ENCODE measurements at places on chromosomes 3 and 15.

DNA sequence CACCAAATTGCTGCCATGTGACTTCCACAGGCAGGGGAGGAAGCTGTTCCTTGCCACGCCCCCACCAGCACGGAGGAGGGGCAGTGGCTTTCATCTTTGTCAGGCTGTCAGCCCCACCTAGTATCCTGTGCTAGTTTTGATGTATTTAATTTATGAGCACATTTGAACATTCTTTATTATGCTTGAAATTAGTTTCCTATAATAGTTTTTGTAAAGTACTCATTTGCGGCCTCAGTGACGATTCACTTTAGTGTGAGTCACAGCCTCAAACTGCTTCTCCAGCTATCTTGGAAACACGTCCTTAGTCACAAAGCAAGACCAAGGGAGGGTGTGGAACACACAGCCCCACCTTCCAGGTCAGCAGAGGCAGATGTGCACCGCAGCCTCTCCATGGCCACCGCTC, 239.9 kb upstream of the ATP10A start:
- no peak for DNase-seq

DNA sequence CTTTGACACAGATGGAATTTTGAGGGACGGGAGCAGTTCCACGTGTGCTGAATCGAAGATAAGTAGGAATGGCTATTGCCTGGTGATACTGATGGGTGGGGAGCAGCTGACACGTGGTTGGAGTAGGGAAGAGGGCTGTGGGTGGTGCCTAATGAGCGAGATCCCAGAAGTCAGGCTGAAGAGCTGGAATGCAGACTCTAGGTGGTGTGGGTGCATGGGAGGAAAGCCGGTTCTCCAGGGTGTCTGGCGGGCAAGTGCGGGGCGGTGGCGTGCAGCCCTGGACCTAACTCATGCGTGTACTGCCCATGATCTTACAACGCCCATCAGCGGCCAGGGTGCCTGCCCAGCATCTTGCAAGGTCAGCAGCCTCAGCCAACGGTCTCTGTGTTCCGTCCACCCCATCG, 63.1 kb downstream of the ARNT2 start:
- DNase-seq = no peak

- no peak for DNase-seq
Measured at GRCh38 chr3:126912491-126913195, 70.3 kb upstream of the PLXNA1 start.

- no peak for DNase-seq
Measured at GRCh38 chr15:95468820-95469219, 861.7 kb upstream of the NR2F2 start.

GRCh38 chr15:55420171-55420866, 12.0 kb downstream of the PIERCE2 start:
- DNase-seq = no peak

DNA sequence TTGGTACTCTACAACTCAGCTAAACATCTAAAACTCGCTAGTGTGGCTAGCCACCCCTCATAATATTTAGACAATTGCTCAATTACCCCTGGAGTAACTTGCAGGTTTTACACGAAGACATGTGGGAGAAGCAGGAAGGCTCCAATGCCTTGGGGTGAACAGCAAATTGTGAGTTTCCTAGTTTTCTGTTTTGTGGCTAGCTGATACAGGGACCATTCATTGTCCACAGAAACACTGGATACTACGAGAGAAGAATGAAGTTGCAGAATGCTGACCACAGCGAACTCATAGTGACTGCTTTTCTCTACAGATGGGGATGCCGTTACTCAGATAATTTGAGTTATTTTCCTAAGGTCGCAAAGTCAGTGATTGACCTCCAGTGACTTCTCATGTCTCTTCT, 212.9 kb downstream of the P3H2 start:
- no peak for DNase-seq

DNA sequence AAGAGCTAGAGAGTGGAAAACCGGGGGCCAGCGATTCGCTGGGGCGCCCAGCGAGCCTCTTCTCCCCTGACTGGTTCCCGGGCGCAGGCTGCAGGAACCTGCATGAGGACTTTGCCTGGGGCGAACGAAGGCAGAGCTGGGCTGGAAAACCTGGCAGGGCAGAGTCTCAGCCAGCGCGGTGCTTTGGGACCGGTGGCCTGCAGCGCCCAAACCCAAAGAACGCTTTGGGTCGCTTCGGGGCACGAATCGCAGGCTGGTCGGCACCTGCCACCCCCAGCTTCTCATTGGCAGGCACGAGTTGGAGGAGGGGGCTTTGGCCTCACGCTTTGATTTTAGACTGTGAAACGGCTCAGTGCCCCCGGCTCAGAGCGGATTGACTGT, 3.0 kb downstream of the ONECUT1 start:
- DNase-seq = no peak

- no peak for DNase-seq
Measured at GRCh38 chr3:130117933-130118332, 36.3 kb downstream of the ALG1L2 start.

DNA sequence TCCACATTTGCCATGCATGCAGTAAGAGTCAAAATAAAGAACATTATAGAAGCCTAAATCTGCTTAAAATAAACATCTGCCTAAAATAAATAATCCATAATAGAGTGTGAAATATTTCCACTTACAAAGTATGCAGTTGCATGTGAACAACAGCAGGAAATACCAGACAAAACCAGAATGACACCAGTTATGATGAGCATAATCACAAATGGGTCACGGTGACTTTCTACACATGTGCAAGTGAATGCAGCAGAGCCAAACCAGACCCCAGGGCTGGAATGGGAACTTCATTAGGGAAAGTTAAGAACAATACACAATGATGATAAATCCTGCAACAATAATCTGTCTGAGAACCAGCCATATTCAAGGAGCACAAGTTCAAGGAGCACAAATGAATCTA, 615.5 kb downstream of the ROBO2 start:
- DNase-seq = no peak

DNA sequence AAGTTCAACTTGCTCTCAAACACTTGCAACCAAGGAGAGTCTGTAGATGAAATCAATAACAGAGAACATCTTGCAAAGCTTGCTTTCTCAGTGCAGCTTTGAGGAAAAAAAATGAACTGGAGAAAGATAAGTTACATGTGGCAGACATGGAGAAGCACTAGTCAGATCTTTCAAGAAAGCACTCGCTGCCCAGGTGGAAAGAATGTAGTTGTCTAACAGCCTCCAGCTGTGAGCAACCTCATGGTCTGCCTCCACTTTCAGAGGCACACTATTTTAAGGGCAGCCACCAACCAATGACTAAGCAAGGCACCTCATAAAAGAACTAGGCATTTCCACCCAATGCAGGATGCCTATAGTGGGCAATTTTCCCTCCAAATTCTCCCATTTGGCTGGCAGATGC, 125.4 kb upstream of the CPNE4 start:
- no peak for DNase-seq

DNA sequence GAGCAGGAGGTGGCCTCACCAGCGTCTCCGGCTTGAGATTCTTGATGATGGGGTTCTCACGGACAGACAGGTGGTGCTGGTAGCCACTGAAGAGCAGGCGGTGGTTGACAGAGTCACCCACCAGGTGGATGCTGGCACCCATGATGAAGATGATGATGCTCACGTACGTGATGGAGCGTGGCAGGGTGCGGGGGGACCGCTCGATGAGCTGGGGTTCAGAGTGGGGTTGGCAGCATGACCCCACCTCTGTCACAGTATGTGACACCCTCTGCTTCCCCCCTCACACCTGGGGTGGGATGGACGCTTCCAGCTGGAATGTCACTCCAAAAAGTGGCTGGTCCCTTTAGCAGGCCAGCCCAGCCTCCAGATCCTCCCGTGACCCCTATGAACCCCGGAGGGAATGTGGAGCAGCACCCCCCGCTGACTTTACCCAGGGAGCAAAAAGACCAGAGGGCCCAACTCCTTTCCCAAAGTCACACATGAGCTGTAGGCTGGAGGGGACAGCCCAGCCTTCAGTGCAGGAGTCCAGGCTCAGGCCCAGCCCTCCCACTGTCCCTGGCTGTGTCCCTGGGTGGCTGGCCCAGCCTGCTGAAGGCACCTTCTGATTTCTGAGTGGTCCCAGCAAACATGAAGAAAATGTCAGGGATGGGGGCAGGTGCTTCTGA, 6.7 kb upstream of the CALML4 start:
- DNase-seq = no peak

DNA sequence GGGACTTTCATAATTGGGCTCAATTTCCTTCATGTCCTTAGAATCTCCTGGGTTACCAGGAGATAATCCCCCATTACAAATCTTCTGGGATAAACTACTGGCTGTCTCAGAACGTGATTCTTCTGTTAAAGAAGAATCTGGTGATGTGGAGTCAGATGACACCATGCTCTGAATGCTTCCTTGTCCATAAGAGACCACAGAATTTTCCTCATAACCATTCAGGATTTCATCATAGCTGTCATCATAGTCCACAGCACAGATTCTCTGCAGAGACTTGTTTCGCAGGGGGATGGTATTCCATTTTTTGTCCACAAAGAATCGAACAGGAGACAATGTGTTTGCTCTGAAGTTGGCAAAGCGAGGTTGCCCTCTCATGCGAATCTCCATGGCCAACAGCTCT, 109.8 kb upstream of the TSPAN3 start:
- no peak for DNase-seq

GRCh38 chr3:13651775-13652428, 103.0 kb downstream of the FBLN2 start:
- no peak for DNase-seq

- no peak for DNase-seq
Measured at GRCh38 chr15:68678746-68679145, 100.0 kb downstream of the CORO2B start.

GRCh38 chr3:141779667-141780066, 16.5 kb downstream of the GRK7 start:
- no peak for DNase-seq

- DNase-seq = peak; percentile 29
Measured at GRCh38 chr3:79490165-79491028, 277.4 kb downstream of the ROBO1 start.

GRCh38 chr3:21691036-21691435, 60.0 kb downstream of the ZNF385D start:
- no peak for DNase-seq

DNA sequence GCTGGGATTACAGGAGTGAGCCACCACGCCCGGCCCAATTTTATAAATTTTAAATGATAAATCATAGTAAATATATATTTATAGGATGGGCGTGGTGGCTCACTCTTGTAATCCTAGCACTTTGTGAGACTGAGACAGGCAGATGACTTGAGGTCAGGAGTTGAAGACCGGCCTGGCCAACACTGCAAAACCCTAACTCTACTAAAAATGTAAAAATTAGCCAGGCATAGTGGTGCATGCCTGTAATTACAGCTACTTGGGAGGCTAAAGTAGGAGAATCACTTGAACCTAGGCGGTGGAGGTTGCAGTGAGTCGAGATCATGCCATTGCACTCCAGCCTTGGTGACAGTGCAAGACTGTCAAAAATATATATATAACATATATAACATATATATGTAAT, 26.4 kb downstream of the MFN1 start:
- DNase-seq = no peak

DNA sequence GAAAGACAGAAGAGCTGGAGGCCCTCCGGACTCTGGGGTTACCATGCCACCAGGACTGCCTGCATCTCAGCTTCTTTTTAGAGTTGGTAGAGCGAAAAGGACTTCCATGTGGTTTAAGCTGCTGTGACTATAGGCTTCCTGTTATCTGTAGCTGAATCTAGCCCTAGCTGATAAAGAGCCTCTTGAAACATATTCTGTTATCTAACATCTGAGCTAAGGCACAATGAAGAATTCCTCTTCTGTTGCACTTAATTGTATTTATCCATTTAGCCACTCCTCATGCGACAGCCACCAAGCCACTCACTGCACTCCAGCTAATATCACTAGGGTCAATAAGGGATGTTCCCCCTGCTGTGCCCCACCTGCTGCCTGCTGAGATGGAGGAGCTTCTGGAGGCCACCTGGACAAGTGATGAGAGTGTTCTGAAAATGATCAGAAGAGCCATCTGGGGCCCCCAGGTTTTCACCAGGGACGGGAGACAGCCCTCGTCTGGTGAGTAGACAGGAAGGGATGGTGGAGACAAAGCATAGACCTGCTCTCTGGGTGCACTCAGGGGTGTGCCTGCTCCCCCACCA, 94.6 kb upstream of the PLXNA1 start:
- DNase-seq = no peak

DNA sequence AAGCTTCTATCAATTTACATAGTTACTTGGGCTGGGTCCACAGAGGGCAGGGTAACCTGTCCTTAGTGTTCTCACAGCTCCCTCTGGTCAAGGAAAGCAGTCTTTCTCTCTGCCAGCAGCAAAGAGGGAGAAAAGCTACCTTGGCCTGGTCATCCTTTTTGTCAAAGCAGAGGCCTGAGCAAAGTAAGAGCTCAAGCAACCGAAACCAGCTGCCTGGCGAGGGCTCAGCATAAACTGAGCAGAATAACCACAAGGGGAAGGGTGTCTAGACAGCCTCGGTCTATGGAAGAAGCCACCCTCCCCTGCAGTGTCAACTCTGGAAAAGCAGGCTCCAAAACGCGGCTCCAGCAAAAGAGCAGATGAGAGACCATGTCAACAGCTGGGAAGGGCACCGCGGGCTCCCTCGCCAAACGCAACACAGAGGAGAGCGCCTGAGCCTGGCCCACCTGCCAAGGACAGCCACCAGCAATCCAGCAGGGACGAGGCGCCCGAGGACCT, 17.4 kb downstream of the LRIG1 start:
- no peak for DNase-seq

GRCh38 chr15:48644827-48645557, 517 bp downstream of the FBN1 start:
- DNase-seq = peak; percentile 35

DNA sequence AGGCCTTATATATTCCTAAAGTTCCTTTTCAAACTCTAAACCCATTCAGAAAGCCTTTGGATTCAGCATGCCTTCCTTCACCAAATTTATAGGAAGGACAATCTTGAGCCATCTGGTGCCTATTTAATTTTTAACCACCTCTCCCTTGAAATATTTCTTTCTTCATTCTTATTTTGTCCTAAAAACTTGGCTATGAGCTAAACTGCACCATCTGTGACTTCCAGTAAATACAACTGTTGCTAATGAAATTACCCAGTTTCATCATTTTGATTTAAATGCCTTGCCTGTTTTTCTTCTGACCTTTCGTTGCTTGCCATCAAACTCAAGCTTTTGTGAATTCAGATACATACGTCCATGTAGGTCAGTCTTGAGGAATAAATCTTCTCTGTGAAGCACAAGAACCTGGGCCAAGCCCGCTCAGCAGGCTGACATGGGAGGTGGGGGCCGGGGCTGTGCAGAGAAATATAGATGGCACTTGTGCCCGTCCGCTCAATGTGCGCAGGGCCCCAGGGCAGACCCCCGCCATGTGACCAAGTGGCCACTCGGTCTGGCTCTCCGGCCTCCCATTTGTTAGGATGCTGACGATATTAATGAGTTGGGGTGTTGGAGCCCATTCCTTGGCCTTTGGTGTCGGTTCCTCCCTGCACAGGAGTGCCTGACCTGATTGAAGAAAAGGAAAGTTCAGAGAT, 335.9 kb downstream of the VPS13C start:
- DNase-seq = no peak

GRCh38 chr3:18222686-18223085, 202.5 kb downstream of the SATB1 start:
- DNase-seq = no peak

- DNase-seq = no peak
Measured at GRCh38 chr15:32657198-32657883, 15.8 kb downstream of the SCG5 start.

Measured in A172 (cell line).